ENCODE measurements at places on chromosomes 3 and 15.

DNA sequence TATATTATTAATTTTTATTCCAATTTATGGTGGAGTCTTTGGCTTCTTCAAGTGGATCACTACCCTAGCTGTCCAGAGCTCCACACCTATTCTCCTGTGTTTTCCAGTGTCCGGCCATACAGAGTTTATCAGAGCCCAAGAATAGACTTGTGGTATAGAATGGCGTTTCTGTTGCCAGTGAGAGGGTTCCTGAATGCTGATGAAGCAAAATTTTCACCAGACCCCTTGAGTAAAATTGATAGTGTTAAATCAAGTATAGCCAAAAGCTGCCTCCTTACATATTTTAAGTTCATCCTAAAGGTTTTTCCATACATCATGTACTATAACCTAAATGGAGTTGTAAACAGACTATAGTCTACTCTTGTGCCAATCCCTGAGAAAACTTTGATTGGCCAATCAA, 171.5 kb upstream of the CHL1 start:
- DNase-seq: no peak

- no peak for DNase-seq
Measured at GRCh38 chr3:88732186-88732585, 375.2 kb upstream of the EPHA3 start.

DNA sequence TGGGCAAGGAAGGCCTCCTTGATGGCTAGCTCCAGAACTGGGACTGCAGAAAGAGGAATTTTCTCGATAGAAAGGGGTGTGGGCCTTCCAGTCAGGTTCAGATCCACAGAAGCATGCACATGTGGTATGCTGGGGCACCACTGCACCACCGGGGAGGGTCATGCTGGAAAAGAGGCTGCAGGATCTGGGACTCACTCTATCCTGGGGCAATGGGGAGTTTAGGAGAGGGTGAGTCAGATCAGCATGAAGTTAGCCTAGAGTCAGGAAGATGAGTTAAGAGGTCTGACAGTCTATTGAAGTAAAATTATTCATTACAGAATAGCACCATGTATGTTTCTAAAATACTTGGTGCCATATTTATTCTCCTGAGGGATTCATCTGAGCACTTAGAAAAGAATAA, 130.2 kb upstream of the TOPAZ1 start:
- no peak for DNase-seq

GRCh38 chr3:46112984-46113383, 85.7 kb upstream of the XCR1 start:
- no peak for DNase-seq

GRCh38 chr3:64508140-64508539, 179.7 kb downstream of the ADAMTS9 start:
- no peak for DNase-seq
